Gastrocnemius medialis (tissue), 4 donors: ENCODE measurements at places on chromosomes 6 and 20.
A peak's percentile ranks its signal among the peaks of the same experiment; 100 is the strongest.

DNA sequence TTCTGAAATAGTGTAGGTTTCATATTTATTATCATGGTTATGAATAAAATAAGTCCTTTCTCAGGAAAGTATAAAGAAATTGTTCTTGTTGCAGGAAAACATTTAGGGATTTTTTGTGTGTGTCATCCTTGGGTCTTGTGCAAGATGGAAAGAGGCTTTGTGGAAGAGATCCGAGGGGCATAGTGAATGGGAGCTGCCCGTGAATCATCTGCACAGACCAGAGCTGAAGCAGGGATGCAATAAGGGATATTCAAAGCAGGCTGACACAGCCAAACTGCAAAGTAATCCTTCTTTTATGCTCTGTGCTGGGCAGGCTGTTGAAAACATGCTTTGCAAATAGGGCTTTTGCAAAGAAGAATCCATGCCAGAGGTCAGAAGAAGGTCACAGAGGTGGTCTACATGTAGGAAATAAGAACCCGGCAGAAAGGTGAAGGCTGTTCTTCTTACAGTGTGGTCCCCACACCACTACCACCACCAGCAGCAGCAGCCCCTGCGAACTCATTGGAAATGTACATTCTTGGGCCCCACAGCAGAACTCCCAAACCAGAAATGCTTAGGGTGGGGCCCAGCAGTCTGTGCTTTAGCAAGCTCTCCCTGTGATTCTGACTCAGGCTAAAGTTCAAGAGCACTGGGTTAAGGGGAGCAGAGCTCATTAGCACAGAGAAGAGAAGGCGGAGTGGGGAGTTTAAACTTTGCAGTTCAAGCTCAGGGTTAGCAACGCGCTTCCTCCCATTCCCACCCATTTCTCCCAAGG, 237.6 kb downstream of the QKI start:
- DNase-seq = peak; percentile 37
- no peak overlapping the region for H3K27ac ChIP-seq
- no peak overlapping the region for H3K4me3 ChIP-seq
- H3K4me1 ChIP-seq = no peaks in the 10 kb centered on the region
- H3K27me3 ChIP-seq = no peaks in the 10 kb centered on the region
- H3K36me3 ChIP-seq = no peaks in the 10 kb centered on the region

GRCh38 chr20:62062661-62063314, 2.9 kb downstream of the TAF4 start:
- no peaks in the 10 kb centered on the region for H3K36me3 ChIP-seq
- no peaks in the 10 kb centered on the region for H3K27me3 ChIP-seq
- H3K27ac ChIP-seq = no peak overlapping the region
- peaks cover 44% of the 10 kb centered on the region for H3K4me1 ChIP-seq

DNA sequence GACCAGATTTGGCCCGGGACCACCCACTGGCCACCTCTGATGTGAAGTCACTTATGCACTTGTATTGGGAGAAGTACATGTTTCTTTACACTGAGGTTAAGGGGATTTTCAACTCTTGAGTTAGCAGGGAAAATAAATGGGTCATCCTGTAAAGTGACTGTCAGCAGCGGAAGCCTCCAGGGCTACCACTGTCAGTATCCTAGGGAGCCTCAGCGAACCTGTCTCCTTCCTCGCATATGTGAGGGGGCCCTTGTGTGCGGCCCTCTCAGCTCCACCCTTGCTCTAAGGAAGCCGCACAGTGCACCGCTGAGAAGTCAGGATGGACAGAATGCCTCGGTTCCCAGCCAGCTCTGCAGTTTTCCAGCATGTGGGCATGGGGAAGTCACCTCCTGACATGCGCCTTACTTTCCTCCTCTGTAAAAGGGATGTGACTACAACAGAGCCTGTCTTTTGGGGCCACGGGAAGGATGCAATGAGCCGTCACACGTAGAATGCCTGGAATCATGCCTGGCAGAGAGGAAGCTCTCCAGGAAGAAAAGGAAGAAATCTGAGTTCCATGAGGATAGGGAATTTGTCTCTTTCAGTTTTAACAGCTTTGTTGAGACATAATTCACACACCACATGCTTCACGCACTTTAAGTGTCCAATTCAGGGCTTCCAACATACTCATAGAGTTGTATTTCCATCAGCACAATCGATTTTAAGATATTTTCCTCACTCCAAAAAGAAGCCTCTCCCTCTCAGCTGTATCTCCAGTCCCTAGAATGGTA, 115.4 kb downstream of the SYCP2 start:
- H3K4me3 ChIP-seq = no peak overlapping the region
- no peak overlapping the region for H3K27ac ChIP-seq
- H3K4me1 ChIP-seq = no peaks in the 10 kb centered on the region
- H3K36me3 ChIP-seq = no peaks in the 10 kb centered on the region
- no peak for DNase-seq
- no peaks in the 10 kb centered on the region for H3K27me3 ChIP-seq

- peak overlapping the region; percentile 74 for H3K27ac ChIP-seq
- no peaks in the 10 kb centered on the region for H3K27me3 ChIP-seq
- no peak for DNase-seq
- H3K4me1 ChIP-seq = peaks cover 13% of the 10 kb centered on the region
- peak overlapping the region; percentile 9 for H3K4me3 ChIP-seq
- H3K36me3 ChIP-seq = no peaks in the 10 kb centered on the region
Observed at GRCh38 chr6:42726026-42726425, 3.6 kb upstream of the PRPH2 start.

DNA sequence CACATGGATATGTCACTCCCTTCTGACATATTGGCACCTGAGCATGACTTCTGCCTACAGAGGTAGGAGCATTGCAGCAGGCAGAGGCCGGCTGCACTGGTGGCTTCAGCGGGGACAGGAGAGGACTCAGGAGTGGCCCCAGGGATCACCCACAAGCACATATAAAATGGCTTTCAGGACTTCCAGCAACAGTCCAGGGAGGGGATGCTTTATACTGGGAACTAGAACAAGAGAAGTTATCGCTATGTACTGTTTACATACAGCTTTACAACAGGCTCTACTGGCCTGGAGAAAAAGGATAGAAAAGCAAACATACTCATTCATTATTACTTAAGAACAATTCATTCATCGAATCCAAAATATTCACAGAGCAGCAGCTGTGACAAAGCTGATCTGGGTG, 337.8 kb downstream of the THBS2 start:
- H3K27me3 ChIP-seq = no peaks in the 10 kb centered on the region
- peaks cover 26% of the 10 kb centered on the region for H3K4me1 ChIP-seq
- no peak for DNase-seq
- no peaks in the 10 kb centered on the region for H3K36me3 ChIP-seq
- no peak overlapping the region for H3K4me3 ChIP-seq
- no peak overlapping the region for H3K27ac ChIP-seq

GRCh38 chr6:1846611-1847010, 236.9 kb downstream of the FOXC1 start:
- H3K4me1 ChIP-seq = no peaks in the 10 kb centered on the region
- H3K36me3 ChIP-seq = no peaks in the 10 kb centered on the region
- H3K27me3 ChIP-seq = no peaks in the 10 kb centered on the region
- H3K27ac ChIP-seq = no peak overlapping the region
- no peak overlapping the region for H3K4me3 ChIP-seq

DNA sequence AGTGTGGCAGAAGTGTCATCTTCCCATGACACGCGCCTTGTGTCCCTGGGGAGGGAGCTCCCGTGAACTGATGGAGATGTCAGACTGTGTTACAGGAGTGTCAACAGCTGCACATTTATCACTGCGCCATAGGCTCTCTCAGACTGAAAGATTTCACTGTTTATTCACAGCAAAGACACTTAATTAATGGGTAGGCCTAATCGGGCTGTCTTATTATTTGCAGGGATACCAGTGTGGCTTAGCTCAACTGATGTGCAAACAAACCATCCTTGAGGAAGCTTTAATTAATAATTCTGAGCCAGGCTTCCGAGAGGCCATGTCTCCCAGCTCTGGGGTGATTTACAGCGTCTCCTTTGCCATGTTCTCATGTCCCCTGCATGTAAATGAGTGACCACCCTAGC, 771.0 kb downstream of the QKI start:
- H3K36me3 ChIP-seq = no peaks in the 10 kb centered on the region
- no peaks in the 10 kb centered on the region for H3K4me1 ChIP-seq

- DNase-seq = no peak
- H3K36me3 ChIP-seq = no peaks in the 10 kb centered on the region
Observed at GRCh38 chr20:43941476-43942200, 27.0 kb downstream of the TOX2 start.

DNA sequence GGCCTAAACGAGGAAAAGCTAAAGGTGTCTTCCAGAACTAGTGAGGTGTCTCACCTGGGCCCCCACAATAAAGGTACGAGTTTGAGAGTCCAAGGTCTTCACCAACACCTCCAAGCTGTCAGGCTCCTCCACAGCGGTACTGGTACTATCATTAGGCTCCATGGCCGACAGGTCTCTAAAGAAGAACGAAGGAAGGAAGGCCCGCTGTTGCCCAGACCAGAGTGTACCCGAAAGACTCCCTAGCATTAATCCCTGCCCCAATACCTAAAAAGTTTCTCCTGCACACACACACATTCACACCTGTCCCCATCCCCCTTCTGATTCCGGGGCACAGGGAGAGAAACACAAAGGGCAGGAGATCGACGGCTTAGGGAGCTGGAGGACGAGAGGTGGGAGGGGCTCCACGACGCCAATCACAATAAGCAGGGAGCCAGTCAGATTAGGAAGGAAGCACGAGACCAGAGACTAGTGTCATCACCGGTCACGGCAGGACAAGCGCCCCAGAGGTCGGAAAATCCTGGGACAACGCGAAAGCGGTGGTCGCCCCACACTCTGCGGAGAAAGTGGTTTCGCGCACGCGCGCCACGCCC, 764 bp downstream of the BAG6 start:
- no peaks in the 10 kb centered on the region for H3K27me3 ChIP-seq
- peak overlapping the region; percentile 90 for H3K4me3 ChIP-seq
- peaks cover 20% of the 10 kb centered on the region for H3K4me1 ChIP-seq
- peak overlapping the region; percentile 99 for H3K27ac ChIP-seq

GRCh38 chr6:63418741-63419140, 99.0 kb upstream of the LGSN start:
- H3K4me1 ChIP-seq = no peaks in the 10 kb centered on the region
- H3K27me3 ChIP-seq = no peaks in the 10 kb centered on the region
- no peaks in the 10 kb centered on the region for H3K36me3 ChIP-seq
- no peak overlapping the region for H3K4me3 ChIP-seq

GRCh38 chr20:25250508-25250907, 2.6 kb downstream of the PYGB start:
- H3K36me3 ChIP-seq = no peaks in the 10 kb centered on the region
- DNase-seq = no peak
- H3K4me3 ChIP-seq = no peak overlapping the region
- H3K4me1 ChIP-seq = peaks cover 29% of the 10 kb centered on the region

- H3K4me3 ChIP-seq = no peak overlapping the region
- no peaks in the 10 kb centered on the region for H3K36me3 ChIP-seq
- H3K27me3 ChIP-seq = peaks cover 68% of the 10 kb centered on the region
- DNase-seq = no peak
Observed at GRCh38 chr6:84770521-84770920, 6.1 kb upstream of the TBX18 start.

- no peak overlapping the region for H3K4me3 ChIP-seq
- H3K27me3 ChIP-seq = no peaks in the 10 kb centered on the region
- peak overlapping the region; percentile 49 for H3K27ac ChIP-seq
- H3K4me1 ChIP-seq = no peaks in the 10 kb centered on the region
- H3K36me3 ChIP-seq = peaks cover 16% of the 10 kb centered on the region
- DNase-seq = no peak
Observed at GRCh38 chr6:53107091-53107490, 41.5 kb downstream of the GCM1 start.

DNA sequence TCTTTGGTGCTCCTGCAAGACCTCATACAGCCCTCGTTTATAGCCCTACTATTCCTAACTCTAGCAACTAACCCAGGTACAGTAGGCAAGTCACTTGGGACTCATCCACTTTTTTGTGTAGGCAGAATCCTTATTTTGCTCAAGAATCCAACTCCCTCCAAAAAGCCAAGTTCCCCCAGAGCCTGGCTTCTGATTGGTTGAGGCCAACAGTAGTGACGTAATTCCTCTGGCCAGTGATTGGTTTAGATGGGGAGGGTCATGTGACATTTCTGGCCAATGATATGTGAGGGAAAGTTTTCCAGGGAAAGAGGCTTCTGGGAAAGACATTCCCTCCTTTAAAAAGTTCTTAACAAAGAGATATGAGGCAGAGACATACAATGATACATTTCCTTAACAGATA, 32.1 kb downstream of the KIAA1755 start:
- H3K27me3 ChIP-seq = no peaks in the 10 kb centered on the region
- H3K4me1 ChIP-seq = no peaks in the 10 kb centered on the region
- H3K27ac ChIP-seq = no peak overlapping the region
- H3K4me3 ChIP-seq = no peak overlapping the region
- no peaks in the 10 kb centered on the region for H3K36me3 ChIP-seq

- H3K4me1 ChIP-seq = no peaks in the 10 kb centered on the region
- no peaks in the 10 kb centered on the region for H3K27me3 ChIP-seq
- no peak overlapping the region for H3K4me3 ChIP-seq
Observed at GRCh38 chr20:18414140-18414539, 52.7 kb downstream of the DZANK1 start.

- peaks cover 37% of the 10 kb centered on the region for H3K4me1 ChIP-seq
- peak overlapping the region; percentile 87 for H3K27ac ChIP-seq
- H3K4me3 ChIP-seq = no peak overlapping the region
- DNase-seq = no peak
Observed at GRCh38 chr6:134352786-134353480, 35.0 kb upstream of the SGK1 start.

GRCh38 chr6:150126641-150127291, 16.1 kb upstream of the PPP1R14C start:
- H3K36me3 ChIP-seq = no peaks in the 10 kb centered on the region
- no peak overlapping the region for H3K4me3 ChIP-seq
- no peak for DNase-seq

DNA sequence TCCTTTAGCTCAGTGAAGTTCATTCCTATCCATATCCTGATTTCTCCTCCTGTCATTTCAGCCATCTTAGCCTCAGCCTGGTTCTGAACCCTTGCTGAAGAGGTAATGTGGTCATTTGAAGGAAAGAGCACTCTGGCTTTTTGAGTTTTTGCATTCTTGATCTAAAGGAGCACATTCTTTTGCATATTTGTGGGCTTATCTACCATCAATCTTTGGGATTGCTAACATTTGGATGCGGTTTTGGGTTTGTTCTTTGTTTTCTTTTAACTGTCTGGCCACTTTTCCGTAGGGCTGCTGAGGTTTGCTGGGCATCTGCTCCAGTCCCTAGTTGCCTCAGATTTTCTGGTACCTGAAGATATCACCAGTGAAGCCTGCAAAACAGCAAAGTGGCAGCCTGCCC, 238.3 kb downstream of the EPM2A start:
- H3K27me3 ChIP-seq = no peaks in the 10 kb centered on the region
- H3K4me3 ChIP-seq = no peak overlapping the region
- no peak for DNase-seq
- no peaks in the 10 kb centered on the region for H3K4me1 ChIP-seq
